Fibroblast of skin of left biceps (primary cell): ENCODE measurements at places on chromosomes 7 and 10.

DNA sequence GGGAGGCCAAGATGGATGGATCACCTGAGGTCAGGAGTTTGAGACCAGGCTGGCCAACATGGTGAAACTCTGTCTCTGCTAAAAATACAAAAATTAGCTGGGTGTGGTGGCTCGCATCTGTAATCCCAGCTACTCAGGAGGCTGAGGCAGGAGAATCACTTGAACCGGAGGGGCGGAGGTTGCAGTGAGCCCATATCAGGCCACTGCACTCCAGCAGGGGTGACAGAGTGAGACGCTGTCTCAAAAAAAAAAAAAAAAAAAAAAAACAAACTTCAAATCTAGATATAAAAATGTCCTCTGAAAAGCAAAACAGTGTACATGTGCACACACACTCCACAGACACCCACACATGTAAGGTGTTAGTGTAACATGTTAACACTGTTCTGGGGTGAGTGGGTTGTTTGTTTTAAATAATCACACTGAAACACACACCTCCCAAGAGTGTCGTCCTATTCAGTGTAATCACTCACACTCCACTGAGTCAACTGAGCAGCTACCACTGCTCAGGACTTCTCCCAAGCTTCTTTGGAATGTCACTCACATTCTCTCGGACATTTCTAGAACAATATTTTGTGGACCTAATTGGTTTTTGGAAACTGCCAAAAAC is 12.8 kb upstream of the RGS10 start:
- no peak for DNase-seq

DNA sequence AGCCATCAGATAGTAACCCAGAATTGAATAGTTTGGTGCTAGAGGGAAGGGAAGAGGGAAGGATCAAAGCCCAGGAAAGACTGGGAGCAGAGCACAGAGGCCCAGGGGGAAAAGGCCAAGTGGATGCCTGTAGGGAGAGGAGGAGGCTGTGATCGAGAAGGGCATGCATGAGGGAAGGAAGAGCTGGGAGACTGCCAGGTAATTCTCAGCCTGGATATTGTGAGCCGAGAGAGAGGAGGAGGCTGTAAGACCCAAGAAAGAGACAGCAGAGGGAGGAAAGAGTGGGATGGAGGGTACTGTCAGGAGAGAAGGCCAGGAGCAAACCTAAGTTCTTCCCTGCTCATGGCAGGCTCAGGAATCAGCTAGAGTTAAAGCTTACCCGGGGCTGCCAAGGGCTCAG is 178.2 kb downstream of the CCDC3 start:
- no peak for DNase-seq

- DNase-seq, result no peak
Observed at GRCh38 chr7:36978461-36978860, 254.2 kb upstream of the AOAH start.

DNA sequence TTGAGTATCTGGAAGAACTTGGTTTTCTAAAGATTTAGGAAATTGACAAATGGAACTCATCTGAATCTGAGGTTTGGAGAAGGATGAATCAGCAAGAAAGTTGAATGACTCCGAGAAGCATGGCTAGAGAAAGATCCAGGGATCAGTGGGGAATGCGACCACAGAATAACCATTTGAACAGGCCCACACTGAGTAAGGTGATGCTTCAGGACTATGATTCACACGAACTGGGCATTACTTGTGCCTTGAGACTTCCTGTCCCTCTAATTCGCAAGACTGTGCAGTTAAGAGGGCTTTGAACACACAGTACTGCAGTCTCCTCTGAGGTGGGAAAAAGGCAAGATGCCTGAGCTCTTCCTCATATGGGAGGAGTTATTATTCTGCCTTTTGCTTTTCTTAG is 395.5 kb upstream of the POM121L12 start:
- no peak for DNase-seq

GRCh38 chr7:28155019-28155660 is 25.5 kb downstream of the JAZF1 start:
- DNase-seq, result no peak

GRCh38 chr10:113096128-113096996 is 146.3 kb downstream of the TCF7L2 start:
- no peak for DNase-seq

DNA sequence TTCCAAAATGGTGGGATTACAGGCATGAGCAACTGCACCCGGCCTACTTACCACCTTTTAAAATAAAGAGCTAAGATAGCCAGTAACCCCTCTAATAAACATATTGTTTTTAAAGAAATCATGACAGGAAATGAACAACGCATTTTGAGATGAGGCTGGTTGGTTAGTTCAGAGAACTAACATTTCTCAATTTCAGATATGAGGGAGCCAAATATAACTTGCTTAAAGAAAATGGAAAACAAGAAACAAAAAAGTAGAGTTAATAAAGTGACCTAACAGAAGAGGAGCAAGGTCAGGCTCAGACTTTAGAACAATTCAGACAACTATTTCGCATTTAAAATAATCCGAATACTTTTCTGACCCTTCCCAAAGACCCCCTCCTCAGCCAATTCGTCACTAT is 254.9 kb upstream of the PHF14 start:
- no peak for DNase-seq

GRCh38 chr10:13717571-13717935 is 130.8 kb downstream of the PRPF18 start:
- no peak for DNase-seq

DNA sequence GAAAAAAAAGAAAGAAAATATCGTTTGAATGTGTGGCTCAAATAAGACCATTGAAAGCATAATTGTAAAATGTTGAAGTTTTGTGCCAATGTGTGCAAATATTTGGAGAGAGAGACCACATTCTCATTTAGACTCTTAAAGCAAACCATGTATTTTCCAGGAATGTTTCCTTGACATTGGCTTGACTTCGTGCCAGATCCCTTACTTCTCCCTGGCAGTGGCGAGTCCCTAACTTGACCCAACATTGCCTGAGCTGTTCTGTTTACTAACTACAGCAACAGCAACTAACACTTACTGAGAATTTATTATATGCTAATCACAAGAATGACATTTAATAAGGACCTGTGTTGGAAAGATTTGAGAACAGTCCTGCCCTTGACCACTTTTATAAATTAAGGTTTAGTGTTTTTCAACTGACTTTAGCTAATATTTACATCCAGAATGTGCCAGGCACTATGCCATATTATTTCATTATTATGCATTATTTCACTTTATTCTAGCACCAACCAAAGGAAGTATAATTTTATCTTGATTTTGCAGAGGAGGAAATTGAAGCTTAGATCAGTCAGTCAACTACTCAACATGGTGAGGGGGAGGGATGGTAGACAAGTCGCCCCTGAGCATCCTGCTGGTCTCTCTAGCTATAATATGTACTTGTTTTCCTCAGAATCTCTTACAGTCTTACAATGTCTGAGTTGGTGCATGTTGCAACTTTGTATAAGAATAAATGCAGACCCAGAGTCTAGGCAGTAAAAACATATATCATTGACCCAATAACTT is 29.7 kb downstream of the ZNF467 start:
- DNase-seq, result no peak

DNA sequence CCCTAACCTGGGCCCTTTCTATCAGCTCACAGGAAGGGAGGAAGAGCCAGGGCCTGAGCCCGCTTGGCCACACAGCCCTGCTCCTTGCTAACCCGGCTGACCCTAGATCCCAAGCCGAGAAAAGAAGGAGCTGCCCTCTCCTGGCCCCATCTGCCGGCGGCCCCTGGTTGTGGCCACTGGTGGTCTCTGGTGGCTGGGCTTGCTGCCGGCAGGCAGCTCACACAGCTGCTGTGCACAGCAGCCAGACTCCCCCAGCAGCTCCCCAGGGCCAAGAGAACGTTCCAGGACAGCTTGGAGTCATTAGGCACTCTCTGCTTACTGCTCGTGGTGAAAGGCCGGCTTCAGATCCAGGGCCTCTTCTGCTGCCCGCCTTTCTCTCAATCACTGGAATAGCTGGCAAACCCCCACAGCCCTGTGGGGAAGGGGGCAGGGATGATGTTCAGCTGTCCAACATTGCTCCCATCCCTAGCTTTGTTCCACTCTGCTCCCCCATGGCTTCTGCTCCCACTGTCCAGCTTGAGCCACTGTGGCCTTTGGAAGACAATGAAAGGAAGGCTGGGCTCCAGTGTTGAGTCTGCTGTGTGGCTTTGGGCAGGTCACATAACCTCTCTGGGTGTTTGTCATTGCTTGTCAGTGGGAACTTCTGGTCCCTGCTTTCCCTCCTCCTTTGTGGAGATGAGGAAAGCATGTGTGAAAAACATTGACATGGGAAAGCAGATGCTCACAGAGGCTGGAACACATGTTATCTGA is 35.4 kb upstream of the COL13A1 start:
- peak; percentile 30 for DNase-seq

GRCh38 chr7:43625980-43626379 is 43.1 kb downstream of the STK17A start:
- DNase-seq, result no peak

GRCh38 chr10:125152450-125153368 is 7.7 kb downstream of the CTBP2 start:
- no peak for DNase-seq

DNA sequence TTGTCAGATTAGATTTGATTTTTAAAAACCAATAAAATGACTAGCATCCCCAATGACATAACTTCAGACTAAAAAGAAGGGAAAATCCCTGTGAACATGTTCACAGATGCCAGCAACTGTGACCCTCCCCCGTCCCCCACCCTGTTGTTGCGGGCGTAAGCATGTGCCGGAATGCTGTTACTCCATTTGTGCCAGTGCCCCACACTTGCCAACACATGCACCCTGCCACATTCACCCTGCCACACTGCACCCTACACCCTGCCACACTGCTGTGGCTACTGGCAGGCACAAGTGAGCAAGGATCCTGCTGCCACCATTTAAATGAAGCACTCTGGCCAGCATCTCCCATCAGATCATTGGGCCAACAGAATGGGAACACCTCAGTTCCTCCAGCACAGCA is 540.2 kb downstream of the GRID1 start:
- DNase-seq, result no peak

GRCh38 chr10:59993931-59994330 is 87.6 kb upstream of the CCDC6 start:
- DNase-seq, result no peak

DNA sequence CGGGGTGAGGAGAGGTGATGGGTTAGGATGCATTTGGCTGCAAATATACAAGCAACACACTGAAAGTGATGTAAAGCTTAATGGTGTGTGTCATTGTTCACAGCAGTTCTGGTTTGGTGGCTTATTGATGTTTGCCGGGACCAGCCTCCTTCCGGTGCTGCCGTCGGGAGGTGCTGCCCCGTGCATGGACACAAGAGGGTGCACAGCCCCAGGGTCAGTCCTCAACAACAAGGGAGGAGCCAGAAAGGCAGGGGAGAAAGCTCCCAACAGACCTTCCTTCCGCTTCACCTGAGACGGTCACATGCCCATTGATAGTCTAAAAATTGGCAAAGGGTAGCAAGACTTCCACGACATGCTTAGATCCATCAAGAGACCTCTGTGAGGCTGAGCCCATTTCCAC is 9.5 kb downstream of the RNF32 start:
- no peak for DNase-seq

- DNase-seq, result no peak
Observed at GRCh38 chr10:47406870-47407691, 23.0 kb upstream of the ZNF488 start.

DNA sequence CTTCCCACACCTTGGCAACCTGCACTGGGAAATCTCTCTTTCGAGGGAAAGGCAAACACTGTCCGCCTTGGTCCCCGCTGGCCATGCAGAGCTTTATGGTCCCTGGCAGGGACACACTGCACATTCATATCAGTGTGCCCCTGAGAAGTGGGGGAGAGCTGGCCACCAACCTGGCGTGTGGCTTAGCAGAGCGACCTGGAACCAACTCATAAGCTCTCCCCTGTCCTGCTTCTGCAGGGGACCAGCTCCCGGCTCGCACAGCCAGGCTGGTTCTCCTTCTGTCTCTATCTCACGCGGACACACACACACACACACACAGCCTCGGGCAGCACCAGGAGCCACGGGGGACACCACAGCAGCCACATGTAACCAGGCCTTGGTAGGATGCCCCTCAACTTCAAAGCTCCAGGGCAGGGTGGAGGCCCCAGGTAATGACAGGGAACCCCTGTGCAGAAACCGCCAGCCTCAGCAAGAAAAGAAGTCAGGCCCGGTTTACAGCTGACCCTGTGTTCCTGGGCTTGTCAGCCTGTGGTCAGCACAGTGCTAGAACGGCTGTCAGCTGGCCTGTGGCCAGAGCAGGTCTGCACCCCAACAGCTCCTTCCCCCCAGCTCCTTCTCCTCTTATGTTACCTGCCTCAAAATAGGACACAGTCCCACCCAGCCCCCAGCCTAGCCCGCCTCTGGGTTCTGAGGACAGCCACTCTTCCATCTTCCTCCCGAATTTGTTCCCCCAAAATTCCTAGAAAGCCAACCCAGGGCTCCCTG is 69.3 kb downstream of the OAT start:
- no peak for DNase-seq

GRCh38 chr10:97210543-97210960 is 24.8 kb upstream of the SLIT1 start:
- DNase-seq, result peak; percentile 25

GRCh38 chr7:158061026-158061630 is 526.5 kb downstream of the PTPRN2 start:
- no peak for DNase-seq

- peak; percentile 22 for DNase-seq
Observed at GRCh38 chr10:24762966-24763623, 39.4 kb upstream of the ARHGAP21 start.

DNA sequence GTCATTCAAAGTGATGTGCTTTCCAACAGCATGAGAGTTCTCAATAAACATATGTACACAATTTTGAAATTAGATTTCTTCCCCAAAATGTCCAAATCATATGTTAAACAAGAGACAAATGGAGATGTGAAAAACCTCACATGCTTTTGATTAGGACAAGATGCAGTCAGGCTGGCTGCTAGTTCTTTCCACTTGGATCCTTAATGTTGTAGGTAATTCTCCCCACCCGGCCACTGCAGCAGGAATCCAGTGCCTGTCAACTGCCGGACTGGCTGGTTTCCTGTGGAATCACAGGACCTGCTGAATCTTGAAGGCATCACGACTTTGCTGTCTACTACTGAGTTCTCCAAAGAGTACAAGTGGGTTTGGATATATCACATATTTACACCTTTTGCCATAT is 138.6 kb upstream of the AKR1E2 start:
- DNase-seq, result no peak

DNA sequence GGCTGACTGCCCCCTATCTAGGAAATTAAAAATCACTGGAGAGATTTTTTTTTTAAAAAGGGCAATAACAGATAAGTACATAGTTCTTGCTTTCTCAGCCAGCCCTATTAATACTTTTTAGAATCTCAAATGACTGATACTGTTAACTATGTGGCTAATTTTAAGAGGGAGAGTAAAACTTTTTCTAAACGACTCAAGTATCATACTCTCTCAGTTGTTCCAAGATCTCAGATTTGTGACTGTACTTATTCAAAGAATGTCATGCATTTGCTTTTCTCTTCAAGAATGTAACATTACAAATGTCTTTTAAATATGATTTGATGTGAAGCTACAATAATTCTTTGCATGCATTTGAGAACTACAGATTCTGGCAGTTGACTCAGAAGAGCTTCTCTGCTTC is 55.4 kb upstream of the RAB11FIP2 start:
- peak; percentile 53 for DNase-seq

DNA sequence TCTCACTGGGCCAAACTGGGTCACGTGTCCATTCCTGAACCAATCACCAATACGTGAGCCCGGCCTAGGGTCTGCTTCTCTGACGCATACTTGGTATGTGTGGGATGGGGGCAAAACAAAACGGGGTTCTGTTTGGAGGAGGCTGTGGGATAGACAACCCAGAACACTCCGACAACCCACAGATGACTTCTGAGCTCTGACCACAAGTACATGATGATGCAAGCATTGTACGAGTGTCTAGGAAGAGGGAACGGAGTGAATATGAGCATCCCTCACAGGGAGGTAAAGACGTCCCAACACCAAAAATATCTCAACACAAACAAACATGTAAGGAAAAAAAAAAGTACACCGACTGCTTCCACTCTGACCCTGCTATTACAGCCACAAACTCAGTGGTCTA is 5.6 kb downstream of the DAGLB start:
- DNase-seq, result no peak
